ENCODE measurements at places on chromosomes 6 and 20.

DNA sequence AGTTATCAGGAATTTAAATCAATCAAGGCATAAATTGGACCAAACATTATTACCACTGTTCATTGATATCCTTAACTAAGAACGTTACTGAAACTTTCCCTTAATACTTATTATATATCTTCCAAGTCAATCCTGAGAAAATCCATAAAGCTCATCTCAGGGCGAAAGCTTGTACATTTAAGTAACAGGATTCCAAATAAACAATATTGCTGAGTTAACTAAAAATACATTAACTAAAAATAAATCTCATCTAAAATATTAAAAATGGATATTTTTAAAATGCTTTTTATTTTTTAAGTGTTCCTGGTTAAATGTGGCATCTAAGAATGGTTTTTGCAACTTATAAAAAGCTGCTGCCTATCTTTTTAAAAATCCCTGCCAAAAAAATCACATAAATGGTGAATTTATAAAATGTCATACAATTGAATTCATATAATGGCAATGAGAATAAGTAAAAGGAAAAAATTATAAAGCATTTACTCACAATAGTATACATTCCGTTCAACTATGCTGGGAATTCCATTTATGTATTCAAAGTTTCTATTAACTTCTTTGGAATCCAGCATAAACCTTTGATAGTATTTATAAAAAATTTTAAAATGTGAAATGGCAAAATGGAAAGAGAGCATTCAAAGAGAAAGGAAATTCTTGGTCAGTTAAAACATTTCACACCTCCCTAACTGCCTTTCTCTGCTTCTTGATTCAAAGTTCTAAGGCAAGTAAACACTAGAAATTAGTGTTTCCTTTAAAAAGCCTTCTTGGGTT lies 20.8 kb upstream of the GMDS start:
- peak; percentile 12 for DNase-seq

DNA sequence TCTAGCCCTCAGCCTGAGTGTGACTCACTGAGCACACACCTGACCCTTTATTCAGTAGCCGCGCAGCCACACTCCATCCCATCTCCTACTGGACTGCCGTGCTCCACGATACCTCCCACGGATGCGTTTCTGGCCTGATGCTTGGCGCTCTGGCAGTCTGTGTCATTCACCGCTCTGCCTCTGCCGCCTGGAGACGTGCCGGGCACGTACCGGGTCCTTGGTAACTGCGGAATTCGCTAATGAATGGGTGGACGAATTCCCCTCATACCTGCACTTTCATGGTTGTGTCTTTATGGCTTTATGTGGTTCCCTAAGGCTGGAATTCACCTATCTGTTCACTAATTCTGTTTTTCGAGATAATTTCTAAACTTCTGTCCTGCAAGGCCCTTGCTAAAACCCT lies 405.7 kb downstream of the QKI start:
- DNase-seq: no peak

DNA sequence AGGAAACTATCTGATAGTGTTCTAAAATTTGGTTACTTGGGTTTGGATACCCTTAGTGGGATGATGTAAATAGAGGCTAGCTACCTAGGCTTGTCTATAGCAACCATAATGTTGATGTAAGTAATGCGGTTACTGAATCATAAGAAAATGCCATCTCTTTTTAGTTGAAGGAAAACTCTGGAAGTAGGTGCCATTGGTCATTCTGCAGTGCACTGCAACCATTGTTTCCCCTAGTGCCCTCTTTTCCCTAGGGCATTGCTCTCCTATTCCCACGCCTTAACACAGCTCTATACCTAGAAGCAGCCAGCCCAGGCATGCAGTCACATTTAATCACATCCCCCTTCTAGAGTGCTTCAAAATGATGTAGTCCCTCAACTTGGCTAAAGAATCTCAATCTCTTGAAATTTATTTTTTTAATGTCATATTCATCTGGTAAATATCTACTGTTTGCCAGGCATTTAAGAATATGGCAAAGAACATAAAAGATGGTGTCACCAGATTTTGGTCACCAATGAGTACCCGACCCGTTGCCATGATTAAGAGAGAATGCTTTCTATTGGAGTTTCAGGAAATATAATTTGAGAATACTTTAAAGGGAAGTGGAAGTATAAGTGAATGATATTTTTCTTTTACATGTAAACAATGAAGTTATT lies 10.4 kb downstream of the LOC128125822 start:
- DNase-seq: no peak

GRCh38 chr20:46206025-46206424 lies 87.9 kb downstream of the CD40 start:
- peak; percentile 50 for DNase-seq

- DNase-seq: no peak
Measured at GRCh38 chr20:38842558-38842981, 37.1 kb downstream of the PPP1R16B start.

GRCh38 chr6:40037271-40037670 lies 103.0 kb upstream of the MOCS1 start:
- no peak for DNase-seq

GRCh38 chr6:40343877-40344565 lies 243.1 kb downstream of the LRFN2 start:
- DNase-seq: no peak

- peak; percentile 24 for DNase-seq
Measured at GRCh38 chr20:63775096-63775978, 35.8 kb downstream of the SLC2A4RG start.

DNA sequence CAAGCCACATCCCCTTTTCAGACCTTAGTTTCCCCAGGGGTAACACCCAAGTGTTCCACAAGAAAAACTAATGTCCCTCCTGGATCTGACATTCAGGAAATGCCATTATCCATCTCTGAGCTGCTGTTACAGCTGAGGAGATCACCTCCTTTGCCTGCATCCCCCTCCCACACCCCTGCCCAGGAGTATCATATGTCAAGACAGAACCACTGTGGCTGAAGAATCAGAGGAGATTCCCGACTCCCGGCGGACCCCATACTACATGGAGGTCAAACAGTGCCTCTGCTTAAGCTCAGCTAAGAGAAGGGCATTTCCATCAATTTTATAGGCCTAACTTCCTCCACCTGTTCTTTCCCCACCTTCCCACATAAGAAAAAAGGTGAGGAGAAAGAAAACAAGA lies 36.8 kb upstream of the LRFN2 start:
- no peak for DNase-seq

DNA sequence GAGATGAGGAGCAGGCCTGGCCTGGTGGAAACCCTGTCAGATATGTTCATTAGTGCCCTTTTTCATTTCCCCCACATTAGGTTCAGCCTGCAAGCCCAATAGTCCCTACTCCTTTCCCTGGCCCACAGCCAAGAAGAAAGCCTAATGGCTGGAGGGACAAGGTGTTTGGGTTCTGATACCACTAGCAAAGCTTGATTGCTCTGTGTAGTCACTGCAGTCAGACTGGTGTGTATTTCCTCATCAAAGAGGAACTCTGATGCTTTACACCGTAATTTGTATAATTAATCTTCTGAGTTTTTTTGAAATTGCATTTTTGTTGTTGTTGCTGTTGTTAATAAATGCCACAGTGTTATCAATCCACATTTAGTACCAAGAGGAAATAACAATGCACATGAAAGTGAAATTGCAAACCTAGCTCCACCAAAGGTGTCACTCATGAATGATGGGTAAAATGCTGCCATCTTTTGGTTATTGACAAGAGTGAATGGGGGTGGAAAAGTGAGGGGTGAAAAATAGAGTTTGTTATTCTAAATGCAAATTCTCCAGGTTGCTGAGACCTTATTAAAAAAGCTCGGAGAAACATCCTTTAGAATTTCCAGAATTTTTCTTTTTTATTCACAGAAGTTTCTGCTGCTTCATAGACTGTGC lies 320.2 kb upstream of the POU3F2 start:
- DNase-seq: no peak

DNA sequence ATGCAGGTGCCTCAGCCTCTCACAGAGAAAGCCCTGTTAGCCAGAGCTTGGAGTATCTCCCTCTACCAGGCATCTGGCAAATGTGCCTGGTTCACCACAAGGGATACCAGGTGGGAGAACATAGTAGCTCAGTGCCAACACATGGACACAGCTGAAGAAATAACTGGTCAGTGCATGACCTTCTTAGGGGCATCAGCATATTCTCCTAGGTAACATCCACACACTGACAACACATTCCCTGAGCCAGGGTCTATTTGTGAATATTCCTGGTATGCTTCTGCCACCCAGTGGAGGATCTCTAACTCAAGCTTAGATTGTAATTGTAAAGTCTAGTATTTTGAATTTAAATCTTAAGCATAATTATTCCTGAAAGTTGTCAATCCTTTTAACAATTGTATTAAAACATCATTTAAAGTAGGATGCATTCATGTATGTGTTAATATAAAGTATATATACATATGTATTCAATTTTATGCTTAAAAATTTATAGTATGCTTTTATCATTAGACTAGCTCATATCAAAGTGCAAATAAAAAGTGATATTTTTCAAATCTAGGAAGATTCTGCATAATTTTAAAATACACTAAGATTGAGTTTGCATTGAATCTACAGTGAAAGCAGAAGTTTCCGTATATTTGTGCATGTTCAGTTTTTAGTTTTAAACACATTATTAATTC lies 45.3 kb upstream of the COL21A1 start:
- DNase-seq: peak; percentile 69

DNA sequence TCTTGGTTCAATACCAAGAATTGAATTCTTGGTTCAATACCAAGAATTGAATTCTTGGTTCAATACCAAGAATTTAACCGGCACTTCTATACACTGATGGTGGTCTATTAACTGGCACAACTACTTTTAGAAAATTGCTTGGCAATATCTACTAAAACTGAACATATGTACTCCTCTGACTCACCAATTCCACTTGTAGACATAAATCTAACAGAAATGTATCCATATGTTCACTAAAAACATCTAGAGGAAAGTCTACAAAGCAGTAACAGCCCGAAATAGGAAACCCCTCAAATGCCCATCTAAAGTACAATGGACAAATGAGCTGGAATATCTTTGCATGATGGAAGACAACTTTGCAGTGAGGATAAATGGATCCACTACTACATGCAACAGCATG lies 71.9 kb downstream of the KIF16B start:
- DNase-seq: no peak

GRCh38 chr6:118535176-118535844 lies 12.8 kb upstream of the PLN start:
- DNase-seq: peak; percentile 40

GRCh38 chr20:45055056-45055455 lies 45.9 kb downstream of the KCNS1 start:
- no peak for DNase-seq

DNA sequence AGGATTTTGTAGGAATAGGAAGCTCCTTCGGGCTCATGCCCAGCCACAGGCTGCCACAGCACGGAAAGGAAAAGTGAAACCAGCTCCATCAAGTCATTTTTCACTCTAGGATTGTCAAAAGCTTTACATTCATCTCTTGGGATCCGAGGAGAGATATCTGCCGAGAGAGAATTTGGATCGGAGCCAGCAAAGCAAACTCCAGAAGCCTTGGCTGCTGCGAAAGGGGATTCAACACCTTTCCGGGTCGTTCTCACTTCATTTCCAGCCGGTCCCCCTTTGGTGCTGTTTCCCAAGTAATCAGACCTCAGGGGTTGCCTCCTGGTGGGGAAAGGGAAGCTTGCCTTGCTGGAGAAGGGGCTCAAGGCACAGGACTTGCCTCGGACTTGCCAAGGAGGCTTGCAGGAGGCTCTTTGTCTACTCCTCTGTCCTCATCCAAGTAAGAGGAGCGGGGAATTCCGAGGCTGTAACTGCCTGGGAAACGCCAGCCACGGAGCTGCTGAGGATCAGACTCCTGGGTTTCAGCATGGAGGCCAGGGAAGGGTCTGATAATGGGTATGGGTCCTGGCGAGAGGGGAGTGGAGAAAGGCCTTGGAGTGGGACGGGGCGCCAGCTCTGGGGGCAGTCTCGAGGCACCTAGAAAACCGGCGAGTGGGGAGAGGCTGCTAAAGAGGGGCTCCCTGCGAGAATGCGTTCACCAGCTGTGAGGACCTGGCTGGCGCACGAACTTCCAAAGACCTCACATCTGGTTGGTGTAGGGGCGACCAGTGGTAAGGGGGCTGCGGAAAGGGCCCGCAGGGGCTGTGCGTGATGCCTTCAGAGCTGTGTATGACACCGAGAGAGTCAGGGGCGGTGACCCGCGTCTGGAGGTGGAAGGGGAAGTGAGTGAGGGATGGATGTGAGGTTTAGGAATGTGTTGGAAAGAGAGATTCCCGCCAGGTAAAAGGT lies 702 bp downstream of the ETV7 start:
- DNase-seq: peak; percentile 59

DNA sequence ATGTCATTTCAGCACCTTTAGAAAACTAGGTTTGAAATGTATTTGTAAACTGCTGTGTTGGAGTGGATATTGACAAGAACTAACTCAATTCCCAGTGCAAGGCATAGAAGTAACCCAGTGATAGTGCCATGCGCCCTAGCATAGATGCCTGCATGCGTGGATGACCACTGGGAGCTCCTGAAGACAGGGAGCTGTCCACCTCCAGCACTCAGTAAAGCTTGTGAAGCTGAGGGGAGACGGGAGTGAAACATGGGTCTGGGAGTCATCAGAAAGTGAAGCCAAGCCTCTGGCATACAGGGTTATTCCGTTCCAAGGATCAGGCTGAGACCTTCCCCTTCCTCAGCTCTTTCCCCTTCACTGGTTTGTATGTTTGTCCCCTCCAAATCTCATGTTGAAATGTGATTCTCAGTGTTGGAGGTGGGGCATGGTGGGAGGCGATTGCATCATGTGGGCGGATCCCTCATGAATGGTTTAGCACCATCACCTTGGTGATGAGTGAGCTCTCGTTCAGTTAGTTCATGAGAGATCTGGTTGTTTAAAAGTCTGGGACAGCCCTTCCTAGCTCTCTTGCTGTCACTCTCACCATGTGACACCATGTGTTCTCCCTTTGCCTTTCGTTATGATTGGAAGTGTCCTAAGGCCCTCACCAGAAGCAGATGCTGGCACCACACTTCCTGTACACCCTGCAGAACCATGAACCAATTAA lies 146.5 kb upstream of the FERMT1 start:
- peak; percentile 2 for DNase-seq

DNA sequence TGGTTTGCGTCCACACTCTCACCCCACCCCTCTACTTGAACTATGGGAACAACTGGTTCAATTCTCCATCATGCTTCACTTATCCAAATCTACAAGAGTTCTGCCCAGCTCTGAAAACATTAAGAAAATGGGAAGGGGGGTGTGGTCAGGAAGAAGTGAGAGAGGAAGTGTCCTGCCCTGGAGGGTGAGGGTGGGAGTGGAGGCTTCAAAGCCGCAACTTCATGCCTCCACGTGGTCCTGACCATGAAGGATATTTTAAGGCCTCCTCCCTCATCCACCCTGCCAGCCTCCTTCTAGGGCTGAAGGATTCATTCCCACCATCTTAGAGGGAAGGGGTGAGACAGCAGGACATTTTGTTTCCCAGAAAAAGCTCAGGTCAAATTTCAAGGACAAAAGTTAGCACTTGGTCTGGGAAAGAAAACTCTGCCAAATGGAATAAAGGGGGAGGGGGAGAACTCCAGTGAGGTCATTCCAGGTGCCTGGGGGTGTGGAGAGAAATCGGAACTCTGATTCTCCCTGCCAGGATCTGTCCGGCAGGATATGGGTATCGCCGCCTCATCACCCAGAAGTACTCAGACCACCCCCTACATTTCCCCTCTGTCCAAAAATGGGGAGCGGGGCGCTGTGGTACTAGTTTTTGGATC lies 4.9 kb downstream of the RIMS4 start:
- DNase-seq: no peak
